ENCODE measurements at places on chromosomes 12 and 14.

DNA sequence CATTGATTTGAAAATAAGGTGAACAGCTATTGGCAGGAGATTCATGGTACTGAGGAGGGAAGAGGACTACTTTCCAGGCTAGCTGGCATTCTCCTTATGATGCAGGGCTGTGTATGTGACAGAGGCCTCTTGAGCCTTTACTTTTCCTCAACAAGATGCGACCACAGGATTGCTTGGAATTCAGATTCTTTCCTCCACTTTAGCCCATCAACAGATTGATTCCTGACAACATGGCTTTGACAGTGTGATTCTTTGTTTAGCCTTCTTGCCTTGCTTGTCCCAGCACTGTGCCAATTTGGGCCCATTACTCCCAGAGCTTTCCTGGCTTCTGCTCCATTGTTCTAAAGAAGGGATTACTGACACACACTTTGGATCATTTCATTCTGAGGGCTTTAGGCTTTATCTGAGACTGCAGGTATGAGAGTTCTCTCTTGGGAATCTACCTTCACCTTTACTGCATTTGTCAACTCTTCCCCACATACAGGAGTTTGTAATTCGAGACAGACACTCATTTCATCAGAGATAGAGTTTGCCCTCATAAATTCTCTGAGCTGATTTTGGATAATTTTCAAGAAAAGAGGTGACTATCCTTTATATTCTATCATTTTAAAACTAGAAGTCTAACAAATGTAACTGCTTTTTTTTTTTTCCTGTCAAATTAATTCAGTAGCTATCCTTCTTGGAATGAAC, 206.4 kb upstream of the GZMB start:
- no peak overlapping the region for H3K27ac ChIP-seq
- H3K27me3 ChIP-seq, result no peaks in the 10 kb centered on the region
- H3K4me1 ChIP-seq, result no peaks in the 10 kb centered on the region
- no peaks in the 10 kb centered on the region for H3K36me3 ChIP-seq
- no peak overlapping the region for H3K4me3 ChIP-seq

DNA sequence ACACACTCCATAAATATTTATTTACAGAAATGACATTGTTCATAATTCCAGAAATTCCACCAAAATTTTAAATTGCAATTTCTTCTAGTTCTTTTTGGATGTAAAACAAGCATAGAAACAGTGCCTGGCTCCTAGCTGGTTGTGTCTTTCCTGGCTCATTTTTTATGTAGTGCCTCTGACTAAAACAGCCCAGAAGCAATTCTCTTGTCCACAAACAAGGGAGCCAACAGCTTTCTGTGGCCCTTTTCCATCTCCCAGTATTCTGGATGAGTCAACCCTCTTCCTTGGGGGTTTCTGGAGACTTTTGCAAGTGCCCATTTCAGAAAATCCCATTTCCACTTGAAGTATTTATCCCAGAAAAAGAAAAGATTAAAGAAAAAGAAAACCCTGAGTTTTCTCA, 141.4 kb downstream of the PHLDA1 start:
- H3K27ac ChIP-seq, result no peak overlapping the region
- no peaks in the 10 kb centered on the region for H3K36me3 ChIP-seq

- H3K36me3 ChIP-seq, result no peaks in the 10 kb centered on the region
- no peak overlapping the region for H3K27ac ChIP-seq
- no peak overlapping the region for H3K4me3 ChIP-seq
- no peaks in the 10 kb centered on the region for H3K4me1 ChIP-seq
Observed at GRCh38 chr12:39047539-39048262, 142.3 kb upstream of the CPNE8 start.

DNA sequence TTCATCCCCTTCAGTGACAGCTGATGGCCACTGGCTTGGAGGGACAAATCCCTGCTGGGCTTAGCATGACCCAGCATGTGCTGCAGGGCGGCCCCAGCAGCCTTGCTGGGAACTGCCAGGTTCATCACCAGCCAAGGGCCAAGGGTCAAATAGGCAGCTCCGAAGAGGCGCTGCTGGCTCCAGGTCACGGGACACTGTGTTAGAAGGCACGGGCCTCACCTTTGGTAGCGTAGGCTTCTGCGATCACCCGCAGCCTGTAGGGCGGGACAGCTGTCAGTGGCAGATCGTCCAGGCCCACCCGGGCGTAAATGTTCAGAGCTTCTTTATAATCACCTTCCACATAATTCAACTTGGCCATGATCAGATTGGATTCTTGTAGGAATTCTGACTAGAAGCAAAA, 35.7 kb downstream of the TTC7B start:
- no peaks in the 10 kb centered on the region for H3K4me1 ChIP-seq
- DNase-seq, result no peak
- no peak overlapping the region for H3K4me3 ChIP-seq
- H3K36me3 ChIP-seq, result peaks cover 3% of the 10 kb centered on the region

GRCh38 chr12:124115976-124116690, 143.1 kb downstream of the ZNF664 start:
- no peaks in the 10 kb centered on the region for H3K4me1 ChIP-seq
- no peak for DNase-seq
- no peaks in the 10 kb centered on the region for H3K27me3 ChIP-seq
- H3K4me3 ChIP-seq, result no peak overlapping the region

DNA sequence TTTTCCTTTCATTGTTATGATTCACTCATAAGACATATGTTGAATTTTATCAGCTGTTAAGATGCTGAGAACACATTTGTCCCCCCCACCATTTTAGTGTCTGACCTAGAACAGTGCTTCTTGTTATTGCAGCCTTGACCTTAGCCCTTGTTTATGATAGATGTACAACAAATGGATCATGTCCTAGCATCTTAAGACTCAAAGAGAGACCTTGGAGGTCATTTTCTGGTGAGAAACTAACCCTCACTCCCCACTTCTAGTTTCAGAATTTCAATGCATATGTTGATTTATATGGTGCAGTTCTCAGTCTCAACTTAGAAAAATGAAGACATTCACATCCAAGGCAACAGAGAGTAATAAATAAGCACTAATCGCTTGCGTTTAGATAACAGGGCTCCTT, 391.2 kb downstream of the AEBP2 start:
- no peak for DNase-seq
- no peaks in the 10 kb centered on the region for H3K36me3 ChIP-seq
- H3K4me1 ChIP-seq, result no peaks in the 10 kb centered on the region
- no peak overlapping the region for H3K27ac ChIP-seq
- no peaks in the 10 kb centered on the region for H3K27me3 ChIP-seq

DNA sequence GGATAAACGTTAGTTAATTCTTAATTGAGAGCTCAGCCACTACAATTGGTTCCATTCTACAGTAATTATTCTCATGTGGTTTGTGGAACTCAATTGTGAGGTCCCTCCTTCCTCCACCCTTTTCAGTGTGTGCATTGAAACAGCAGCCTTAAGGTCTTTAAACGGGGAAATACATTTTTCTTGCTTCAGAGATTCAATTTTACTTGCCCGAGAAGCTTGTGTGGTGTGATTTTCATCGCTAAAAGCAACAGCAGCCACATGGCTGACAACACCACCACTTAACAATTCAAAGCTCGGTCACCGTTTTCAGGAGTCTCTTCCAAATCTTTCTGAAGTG, 733 bp upstream of the PPFIBP1 start:
- H3K36me3 ChIP-seq, result no peaks in the 10 kb centered on the region
- peak overlapping the region; percentile 65 for H3K4me3 ChIP-seq
- H3K27ac ChIP-seq, result peak overlapping the region; percentile 85
- H3K4me1 ChIP-seq, result no peaks in the 10 kb centered on the region
- DNase-seq, result no peak
- no peaks in the 10 kb centered on the region for H3K27me3 ChIP-seq

DNA sequence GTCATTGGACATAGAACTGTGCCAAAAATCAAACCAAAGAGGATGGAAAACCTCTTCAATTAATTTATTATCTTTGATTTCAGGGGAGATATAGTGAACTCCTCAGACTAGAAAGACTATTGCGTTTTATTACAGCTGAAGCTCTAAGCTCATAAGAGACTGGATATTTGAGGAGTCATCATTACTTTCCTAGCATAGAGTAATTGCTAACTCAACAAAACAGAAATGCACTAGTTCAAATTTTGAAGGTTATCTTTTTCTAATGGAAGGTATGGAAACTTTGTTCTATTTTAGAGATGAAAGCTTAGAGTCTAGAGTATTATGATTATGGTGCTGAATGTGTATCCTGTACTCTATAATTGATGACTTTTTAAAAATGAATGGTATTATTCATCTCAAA, 5.3 kb upstream of the BEST3 start:
- no peaks in the 10 kb centered on the region for H3K27me3 ChIP-seq
- no peak overlapping the region for H3K4me3 ChIP-seq
- DNase-seq, result no peak
- H3K4me1 ChIP-seq, result no peaks in the 10 kb centered on the region

GRCh38 chr12:14773685-14774073, 29.6 kb downstream of the WBP11 start:
- H3K27ac ChIP-seq, result peak overlapping the region; percentile 93
- H3K36me3 ChIP-seq, result no peaks in the 10 kb centered on the region
- DNase-seq, result no peak
- no peaks in the 10 kb centered on the region for H3K27me3 ChIP-seq
- H3K4me3 ChIP-seq, result peak overlapping the region; percentile 84

GRCh38 chr12:76621582-76622024, 62.0 kb upstream of the OSBPL8 start:
- peak; percentile 67 for DNase-seq
- no peaks in the 10 kb centered on the region for H3K36me3 ChIP-seq
- no peaks in the 10 kb centered on the region for H3K4me1 ChIP-seq
- no peak overlapping the region for H3K4me3 ChIP-seq
- no peaks in the 10 kb centered on the region for H3K27me3 ChIP-seq
- H3K27ac ChIP-seq, result no peak overlapping the region

DNA sequence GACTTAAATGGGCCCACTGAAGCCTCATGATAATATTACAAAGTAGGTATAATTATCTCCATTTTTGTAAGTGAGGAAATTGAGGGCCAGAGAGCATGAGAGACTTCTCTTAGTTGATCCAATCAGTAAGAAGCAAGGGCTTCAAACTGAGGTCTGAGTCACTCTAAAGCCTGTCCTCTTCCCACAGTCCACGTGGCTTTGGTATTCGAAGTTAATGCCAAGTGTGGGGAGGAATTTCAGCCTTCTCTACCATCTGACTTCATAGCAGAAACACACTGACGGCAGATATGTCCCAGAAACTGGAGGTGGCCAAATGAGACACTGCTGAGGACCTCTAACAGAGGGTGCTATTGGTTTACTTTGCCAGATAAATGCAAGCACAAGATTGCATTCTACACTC, 114.4 kb upstream of the OVCH1 start:
- H3K27me3 ChIP-seq, result no peaks in the 10 kb centered on the region
- H3K4me1 ChIP-seq, result no peaks in the 10 kb centered on the region
- no peak overlapping the region for H3K27ac ChIP-seq
- H3K36me3 ChIP-seq, result no peaks in the 10 kb centered on the region
- no peak for DNase-seq

- peak; percentile 38 for DNase-seq
- no peaks in the 10 kb centered on the region for H3K36me3 ChIP-seq
- no peak overlapping the region for H3K4me3 ChIP-seq
- H3K27me3 ChIP-seq, result no peaks in the 10 kb centered on the region
- H3K27ac ChIP-seq, result no peak overlapping the region
Observed at GRCh38 chr14:72516936-72517700, 376.8 kb downstream of the DPF3 start.

DNA sequence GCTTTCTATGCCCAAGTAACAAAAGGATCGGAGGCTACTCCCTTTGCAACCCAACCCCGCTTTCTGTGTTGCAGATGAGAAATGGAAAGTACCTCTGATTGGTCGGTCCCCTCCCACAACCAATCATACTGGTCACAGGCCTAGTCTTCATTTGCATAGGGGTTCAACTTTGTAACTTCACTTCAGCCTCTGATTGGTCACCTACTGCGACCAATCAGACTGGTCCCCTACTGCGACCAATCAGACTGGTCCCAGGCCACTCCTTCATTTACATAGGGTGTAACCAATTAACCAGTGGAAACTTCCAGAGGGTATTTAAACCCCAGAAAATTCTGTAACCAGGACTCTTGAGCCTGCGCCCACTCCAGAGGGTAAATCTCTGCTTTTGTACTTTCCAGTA, 906.4 kb upstream of the TMEM132C start:
- no peak for DNase-seq
- no peaks in the 10 kb centered on the region for H3K27me3 ChIP-seq
- no peak overlapping the region for H3K27ac ChIP-seq
- H3K36me3 ChIP-seq, result no peaks in the 10 kb centered on the region
- no peak overlapping the region for H3K4me3 ChIP-seq

DNA sequence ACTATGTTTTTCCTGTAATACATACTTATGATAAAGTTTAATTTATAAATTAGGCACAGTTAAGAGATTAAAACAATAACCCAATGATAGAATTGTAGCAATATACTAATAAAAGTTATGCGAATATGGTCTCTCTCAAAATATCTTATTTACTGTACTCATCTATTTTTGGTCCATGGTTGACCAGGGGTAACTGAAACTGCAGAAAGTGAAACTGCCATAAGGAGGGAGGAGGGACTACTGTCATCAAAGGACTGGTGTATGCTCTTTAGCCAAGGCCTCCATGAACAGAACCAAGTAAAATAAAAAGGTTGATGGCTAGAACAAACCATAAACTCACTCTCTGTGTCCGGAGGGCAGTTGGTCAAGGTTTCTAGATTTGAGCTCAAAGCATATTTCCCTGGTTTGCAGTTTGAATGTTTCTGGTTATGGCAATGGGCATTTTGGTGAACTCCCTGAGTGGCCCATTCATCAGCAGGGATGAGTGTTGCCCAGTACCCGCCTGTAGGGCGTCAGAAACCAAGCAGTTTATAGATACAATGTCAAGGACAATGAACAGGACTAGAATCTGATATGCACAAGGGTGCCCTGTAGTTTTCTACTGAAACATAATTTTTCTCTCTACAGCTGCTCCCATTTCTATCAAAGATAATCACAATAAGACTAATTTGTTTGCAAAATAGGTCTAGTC, 19.8 kb downstream of the LEMD3 start:
- H3K4me3 ChIP-seq, result no peak overlapping the region
- peaks cover 2% of the 10 kb centered on the region for H3K4me1 ChIP-seq
- no peaks in the 10 kb centered on the region for H3K27me3 ChIP-seq
- H3K27ac ChIP-seq, result no peak overlapping the region
- no peak for DNase-seq

Measured in prostate gland (tissue), 2 donors.